ENCODE measurements at places on chromosomes 3 and 15. TPM values are rescaled to one million over a fixed set of nuclear protein-coding genes. Genes with fewer than 3 reads are reported as not detected.

The GASK1A gene
- total RNA-seq: not detected

DNA sequence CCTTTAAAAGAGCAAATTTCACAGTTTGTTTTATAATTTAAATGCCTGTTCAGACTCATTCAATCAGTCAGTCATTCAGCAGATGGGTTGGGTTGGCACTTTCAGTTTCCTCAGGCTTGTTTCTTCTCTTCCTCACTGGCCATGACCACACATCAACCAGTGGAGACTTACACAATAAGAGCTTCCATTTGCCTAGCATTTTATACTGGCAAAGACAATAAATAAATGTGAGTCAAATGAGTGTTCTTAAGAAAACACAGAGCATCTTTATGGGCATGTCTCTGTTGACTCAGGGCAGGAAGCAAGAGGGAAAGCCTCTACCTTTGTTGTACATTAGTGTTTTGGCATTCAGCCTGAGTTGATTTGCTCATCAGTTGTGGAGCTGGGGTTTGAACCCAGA lies 122.6 kb downstream of the EPHB1 start:
- peak; percentile 35 for DNase-seq

The CPN2 gene
- 0.10 TPM for total RNA-seq

The TNNC1 gene
- not detected for total RNA-seq

DNA sequence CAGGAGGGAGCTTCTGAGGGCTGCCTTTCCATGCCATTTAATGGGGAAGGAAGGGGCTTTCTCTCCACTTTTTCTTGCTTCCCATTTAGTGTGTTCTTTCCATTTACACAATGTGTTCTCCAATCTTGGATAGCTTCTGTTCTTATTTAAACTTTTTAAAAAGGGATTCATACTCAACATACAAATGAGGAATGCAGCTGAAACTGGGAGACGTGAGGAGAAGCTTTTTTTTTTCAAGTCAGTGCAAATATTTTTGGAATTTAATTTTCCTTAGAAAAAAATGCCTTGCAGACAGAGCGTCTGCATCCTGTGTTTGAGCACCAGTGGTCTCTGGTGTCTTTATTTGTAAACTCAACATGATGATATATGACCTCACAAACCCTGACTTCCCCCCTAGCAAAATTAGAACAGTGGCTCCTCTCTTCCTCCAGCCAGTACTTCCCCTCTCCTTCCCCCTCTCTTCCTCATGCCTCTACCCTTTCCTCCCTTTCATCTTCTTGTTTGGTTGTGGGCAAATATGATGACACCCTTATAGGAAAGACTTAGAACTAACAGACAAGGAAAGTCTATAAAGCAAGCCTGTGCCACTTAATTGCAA lies 48.1 kb upstream of the PCSK6 start:
- no peak for DNase-seq

The MEX3B gene
- 7.1 TPM for total RNA-seq

- DNase-seq: no peak
These were observed 31.6 kb downstream of the CHST2 start for GRCh38 chr3:143151004-143151731.

GRCh38 chr15:88649753-88650551 lies 11.1 kb downstream of the ISG20 start:
- DNase-seq: no peak

GRCh38 chr3:8854656-8855055 lies 85.2 kb upstream of the OXTR start:
- DNase-seq: no peak

- no peak for DNase-seq
These were observed 178.8 kb downstream of the OPA1 start for GRCh38 chr3:193771653-193772421.

- DNase-seq: no peak
These were observed 4.4 kb downstream of the NAALADL2 start for GRCh38 chr3:174863488-174863887.

GRCh38 chr3:9809239-9809614 lies 835 bp upstream of the TTLL3 start:
- no peak for DNase-seq

DNA sequence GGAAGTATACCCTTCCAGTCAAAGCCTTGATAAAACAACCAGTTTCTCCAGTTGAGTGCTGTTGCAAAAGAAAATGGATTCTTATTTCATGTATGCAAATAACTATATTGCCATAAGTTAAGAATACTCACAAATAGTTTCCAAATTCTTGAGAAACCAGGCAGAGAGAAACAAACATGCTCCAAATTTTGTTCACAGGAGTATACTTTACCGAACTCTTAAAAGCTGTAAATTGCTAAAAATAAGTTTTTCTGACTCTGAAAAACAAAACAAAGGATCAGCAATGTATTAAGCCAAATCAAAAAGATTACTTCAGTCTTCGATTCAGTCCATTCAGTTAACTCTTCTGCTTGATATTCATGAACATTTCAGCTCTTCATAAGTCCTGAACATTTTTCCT lies 646.5 kb downstream of the MCTP2 start:
- DNase-seq: no peak

DNA sequence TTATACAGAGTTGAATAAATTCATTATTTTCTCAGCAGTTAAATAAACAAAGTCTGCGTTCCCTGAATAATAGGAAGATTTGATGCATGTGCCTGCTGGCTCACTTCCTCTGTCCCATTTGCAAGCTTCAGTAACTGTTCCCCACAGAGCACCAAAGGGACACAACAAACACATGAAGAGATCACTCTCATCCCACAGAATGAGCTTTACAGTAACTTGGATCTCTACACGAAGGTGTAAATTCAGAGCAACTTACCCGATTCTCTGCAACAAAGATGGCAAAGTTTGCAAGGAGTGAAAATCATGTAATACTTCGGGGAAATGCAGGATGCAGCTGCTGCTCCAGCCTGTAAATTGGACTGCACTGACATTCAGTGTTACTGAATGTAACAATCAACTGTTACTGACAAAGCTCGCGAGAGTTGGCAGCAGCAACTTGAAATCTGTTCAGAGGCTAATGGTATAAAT lies at the start of gene BCHE:
Gene BCHE, minus strand, starts transcription at position 366 of the 468 bp plus-strand sequence. CDS start 6,390 bp downstream, outside the sequence.
- peak; percentile 63 for DNase-seq

DNA sequence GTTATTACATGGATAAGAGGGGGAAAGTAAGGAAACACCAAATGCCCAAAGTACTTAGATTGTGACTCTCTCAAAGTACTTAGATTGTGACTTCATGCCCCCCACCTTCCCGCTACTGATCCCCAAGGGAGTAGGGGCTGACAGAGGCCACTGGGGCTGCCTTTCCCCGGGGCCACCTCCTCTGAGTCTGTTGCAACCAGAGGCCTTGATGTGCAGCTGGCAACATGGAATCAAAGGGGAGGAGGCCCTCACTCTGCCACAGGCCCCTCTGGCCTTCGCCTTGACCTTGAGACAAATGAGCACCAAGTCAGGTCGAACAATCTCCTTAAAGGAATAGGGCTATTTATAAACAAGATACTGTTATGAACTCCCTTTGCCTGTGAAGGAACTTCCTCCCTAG lies 62.5 kb downstream of the LRTM1 start:
- DNase-seq: no peak

GRCh38 chr15:47998619-47999019 lies 122.2 kb upstream of the SLC24A5 start:
- DNase-seq: no peak

- no peak for DNase-seq
These were observed 474.5 kb downstream of the CADM2 start for GRCh38 chr3:85433319-85433718.

- DNase-seq: no peak
These were observed 264.7 kb downstream of the ZBBX start for GRCh38 chr3:167115331-167115934.

- no peak for DNase-seq
These were observed 899.1 kb downstream of the SI start for GRCh38 chr3:164179110-164179774.

DNA sequence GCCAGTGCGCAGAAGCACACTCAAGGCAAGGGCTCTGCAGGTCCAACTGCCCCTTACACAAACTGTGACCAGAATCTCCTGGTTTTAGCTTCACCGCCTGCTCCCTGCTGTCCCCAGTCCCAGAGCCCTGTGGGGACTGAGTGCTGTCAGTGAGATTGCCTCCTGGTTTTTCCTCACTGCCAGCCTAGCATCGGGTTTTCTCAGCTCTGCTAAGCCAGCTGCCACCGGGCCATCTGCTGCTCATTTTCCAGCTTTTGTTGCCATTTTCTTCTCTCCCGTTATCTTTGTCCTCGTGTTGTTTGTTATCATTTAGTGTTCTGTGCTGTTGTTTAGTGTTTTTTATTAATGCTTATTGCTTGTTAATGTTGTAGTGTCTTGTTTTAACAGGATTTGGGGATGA lies 79.5 kb upstream of the BLM start:
- DNase-seq: no peak

- DNase-seq: no peak
These were observed 72.3 kb downstream of the LMLN start for GRCh38 chr3:198032039-198032936.

- DNase-seq: no peak
These were observed 10.8 kb downstream of the ATP13A3 start for GRCh38 chr3:194475978-194476377.

GRCh38 chr3:15325228-15325627 lies 7.2 kb downstream of the SH3BP5 start:
- DNase-seq: peak; percentile 35

- DNase-seq: peak; percentile 7
These were observed 57.4 kb upstream of the STXBP5L start for GRCh38 chr3:120850381-120851295.

- no peak for DNase-seq
These were observed 134.3 kb downstream of the NSMCE3 start for GRCh38 chr15:29135309-29135657.

The MIX23 gene
- 66.8 TPM for total RNA-seq

The MORC1 gene
- not detected for total RNA-seq

The HIGD2B gene
- total RNA-seq: not detected

DNA sequence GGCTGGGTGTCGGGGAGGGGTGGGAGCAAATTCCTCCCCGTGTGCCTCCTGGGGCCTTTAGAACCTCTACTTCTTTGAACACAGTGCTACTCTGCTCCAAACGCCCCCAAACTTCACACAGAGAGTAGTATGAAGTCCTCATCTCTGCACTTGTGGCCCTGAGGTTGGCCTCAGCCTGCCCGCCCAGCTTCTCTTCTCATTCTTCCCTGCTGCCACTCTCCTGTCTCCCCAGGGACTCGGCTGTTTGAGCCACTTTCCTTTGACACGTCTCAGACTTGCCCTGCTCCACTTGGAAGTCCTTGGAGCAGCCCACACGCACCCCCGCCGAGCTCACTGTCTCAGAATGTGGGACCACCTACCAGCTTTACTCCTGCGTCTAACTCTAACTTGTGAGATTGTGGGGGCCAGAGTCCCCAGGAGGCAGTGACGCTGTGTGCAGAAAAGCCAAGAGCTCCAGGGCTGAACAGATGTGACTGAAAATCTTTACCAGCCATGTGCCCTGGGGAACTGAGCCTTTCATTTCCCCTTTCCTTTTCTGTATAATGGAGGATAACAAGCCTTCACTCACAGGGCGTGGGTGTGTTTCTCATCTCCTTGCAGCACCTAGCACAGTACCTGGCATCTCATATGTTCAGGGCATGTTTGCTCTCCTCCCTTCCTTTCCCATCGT lies 233.6 kb upstream of the CTDSPL start:
- no peak for DNase-seq

- no peak for DNase-seq
These were observed 52.3 kb upstream of the VGLL4 start for GRCh38 chr3:11696054-11696453.

The SKOR1 gene
- total RNA-seq: not detected

- DNase-seq: peak; percentile 25
These were observed 72.4 kb downstream of the CHDH start for GRCh38 chr3:53773611-53774368.

DNA sequence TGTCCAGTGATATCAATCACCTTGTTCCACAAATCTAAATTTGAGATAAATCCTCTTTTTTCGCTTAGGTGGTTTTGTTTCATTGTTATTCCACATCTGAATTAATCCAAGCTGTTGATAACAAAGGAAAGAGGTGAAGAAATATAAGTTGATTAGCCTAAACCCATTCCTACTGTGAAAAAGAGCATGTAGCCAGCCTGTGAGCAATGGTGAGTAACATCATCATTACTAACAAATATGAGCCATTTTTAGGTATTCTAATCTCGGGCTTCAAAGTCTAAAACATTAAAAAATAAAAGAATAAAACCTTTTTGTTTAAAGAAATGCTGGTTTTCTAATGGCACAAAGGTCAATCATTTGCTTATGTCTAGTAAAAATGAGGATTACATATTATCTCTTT lies 52.1 kb upstream of the P3H2 start:
- no peak for DNase-seq

DNA sequence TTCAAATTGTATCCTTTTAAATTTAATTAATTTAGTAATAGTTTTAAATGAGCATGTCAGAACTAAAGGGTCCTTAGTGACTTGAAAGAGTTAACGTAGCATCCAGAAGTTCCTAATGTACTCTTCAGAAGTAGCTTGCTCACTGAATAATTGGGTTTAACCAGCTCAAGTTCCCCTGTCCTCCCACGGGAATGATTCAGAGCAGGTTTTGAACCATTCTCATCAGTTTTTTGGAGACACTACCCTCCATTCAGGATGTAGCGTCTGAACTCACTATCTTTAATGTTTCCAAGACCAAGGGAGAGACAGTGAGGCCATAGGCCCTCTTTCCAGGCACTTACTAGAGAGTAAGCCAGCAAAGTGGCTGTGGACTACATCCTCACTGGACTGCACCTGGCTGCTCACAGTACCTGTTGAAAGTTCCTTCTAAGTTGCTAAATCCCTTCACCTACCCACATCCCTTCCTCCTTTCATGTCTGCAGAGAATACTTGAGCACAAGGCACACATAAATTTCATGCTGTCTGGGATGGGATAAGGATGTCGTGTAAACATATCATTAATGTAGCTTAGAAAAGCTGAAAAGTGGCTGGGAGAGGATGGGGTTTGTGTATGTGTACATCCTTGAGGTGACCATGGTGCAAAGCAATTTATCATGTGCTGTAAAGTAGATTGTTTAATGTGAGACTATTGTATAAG lies 146.3 kb downstream of the PLCL2 start:
- DNase-seq: no peak

- DNase-seq: no peak
These were observed 149.2 kb upstream of the MITF start for GRCh38 chr3:69590111-69590510.

DNA sequence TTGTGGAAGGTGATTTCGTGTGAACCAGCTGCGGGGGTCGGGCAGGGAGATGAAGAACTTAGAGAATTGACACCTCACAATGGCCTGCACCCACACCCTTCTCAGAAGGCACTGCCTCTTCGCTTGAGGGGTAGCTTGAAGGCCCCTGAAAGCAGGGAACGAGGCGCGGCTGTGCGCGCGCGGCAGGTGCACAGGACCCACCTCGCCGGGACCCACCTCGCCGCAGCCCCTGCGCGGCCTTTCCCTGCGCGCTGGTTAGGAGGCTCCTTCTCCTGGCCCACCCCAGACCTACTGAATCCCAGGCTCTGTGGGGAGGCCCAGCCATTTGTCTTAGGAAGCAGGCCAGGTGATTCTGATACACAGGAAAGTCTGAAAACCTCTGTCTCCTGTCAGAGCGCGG lies 46.2 kb upstream of the ATP10A start:
- no peak for DNase-seq
